ENCODE measurements at places on chromosomes 5 and 9. TPM values are rescaled to one million over a fixed set of nuclear protein-coding genes. Genes with fewer than 3 reads are reported as not detected.

DNA sequence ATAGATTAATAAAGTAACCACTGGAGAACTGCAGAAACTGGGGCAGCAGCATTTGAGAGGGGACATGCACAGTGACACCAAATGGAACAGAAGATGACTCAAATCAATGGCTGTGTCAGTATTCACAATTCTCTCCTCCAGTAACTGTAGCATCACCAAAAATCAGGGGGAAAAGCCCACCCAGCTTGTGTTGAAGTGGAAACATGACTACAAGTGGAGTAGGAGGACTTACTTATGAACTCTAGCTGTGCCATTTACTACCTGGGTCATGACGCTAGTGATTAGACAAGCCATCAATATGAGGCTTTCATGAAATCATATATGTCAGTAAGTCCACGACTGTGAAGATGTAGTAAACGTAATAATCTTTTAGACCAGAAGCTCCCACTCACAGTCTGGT, 199.8 kb upstream of the PTGER4 start:
- no peak for DNase-seq

Gene IFNB1
- total RNA-seq: not detected

- no peak for DNase-seq
Measured at GRCh38 chr9:71052287-71052686, 69.1 kb downstream of the TRPM3 start.

Gene PCDHB10
- not detected for total RNA-seq

Gene ZNF474
- 0.16 TPM for total RNA-seq

DNA sequence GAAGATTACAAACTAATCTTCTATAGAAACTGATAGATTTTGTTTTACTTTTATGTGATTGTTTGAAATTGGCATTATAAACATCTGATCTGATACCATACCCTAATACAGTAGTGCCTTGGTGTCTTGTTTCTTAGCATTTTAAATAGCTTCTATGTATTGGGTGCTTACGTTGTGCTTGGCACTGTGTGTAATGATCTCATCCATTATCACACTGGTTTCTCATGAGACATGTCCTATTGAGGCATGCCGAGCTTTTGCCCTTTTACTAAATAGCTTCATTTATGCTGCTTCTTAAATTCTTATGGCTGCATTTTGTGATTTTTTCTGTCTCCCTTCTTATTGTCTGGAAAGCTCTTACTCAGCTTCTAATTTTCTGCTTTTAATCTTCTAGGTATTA, 48.2 kb upstream of the TLR4 start:
- no peak for DNase-seq

Gene C5orf34
- 13.8 TPM for total RNA-seq

Gene WNK2
- total RNA-seq: 3.3 TPM

DNA sequence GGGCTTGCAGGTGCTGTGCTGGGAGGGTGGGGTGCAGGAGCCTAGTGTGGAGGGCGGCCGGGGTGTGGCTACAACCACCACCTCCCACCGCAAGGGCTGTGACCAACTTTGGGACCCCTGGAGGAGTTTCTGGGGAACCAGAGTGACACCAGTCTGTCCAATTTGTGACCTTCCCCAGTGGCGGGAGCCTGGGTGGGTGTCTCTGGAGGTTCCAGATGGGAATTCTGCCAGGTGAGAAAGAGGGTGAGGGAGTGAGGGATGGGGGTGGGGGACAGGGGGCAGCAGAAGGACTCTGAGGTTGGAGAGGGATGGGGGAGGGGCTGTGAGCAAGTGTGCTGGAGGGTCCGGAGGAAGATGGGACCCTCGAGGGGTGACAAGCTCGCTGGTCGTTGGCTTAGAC, 4.2 kb upstream of the CACNA1B start:
- no peak for DNase-seq

DNA sequence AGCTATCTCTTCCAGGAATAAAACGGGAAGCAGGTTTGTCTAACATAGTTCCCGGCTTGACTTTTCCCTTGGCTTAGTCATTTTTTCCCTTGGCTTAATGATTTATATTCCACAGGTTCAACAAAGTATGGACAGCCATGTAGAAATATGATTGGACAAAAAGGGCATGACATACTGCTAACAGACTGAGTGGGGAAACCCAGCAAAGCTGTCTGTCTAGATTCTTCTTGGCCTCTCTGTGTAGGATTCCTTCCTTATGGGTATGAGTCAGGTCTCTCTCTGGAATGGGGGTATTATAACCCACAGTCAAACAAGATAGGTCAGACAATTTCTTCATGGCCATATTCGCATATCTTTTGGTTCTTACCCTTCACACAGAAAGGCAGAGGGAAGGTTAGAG, 5.7 kb upstream of the MTAP start:
- no peak for DNase-seq

DNA sequence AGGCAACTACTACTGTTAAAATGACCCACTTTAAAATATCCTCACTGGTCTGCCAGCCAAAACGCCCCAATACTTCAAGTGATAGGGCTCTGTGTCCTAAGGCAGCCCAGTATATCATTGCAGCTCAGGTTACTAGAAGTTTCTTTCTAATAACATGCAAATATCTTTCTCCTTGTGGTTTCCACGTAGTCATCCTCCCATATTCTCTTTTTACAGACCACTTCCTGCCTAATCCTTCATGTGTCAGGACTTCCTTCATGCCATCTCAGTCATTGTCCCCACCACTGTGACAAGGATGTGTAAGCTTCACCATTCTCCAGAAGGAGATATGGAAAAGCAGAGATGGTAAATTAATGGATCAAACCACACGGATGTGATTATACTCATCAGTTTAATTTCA, 813.7 kb downstream of the MAT2B start:
- no peak for DNase-seq

DNA sequence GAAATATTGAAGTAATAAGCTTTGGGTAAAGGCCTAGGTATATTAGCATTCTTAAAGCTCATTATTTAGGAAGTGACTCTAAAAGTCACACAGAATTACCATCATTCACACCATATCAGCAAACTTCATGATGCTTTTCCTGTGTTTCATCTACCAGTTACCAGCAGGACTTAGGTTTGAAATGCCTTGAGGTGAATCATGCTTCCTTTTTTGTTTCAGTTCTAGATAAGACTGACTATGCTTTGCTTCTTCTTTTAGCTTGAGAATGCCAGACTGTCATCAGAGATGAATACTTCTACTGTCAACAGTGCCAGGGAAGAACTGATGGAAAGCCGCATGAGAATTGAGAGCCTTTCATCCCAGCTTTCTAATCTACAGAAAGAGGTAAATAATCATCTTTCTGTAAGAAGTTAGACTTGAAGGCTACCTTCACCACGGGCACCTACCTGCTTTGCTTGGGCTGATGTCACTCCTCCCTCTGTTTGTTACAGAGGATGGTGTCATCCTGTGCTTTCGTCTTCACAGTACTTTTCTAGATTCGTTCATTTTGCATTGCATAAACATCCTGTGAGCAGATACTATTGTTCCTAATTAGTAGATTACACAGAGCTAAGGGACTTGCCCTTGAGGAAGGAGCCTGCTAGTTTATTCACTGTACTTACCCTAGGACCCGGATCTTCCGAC, 34.7 kb downstream of the LMNB1 start:
- DNase-seq: no peak

- no peak for DNase-seq
Measured at GRCh38 chr5:122140900-122141299, 11.6 kb downstream of the ZNF474 start.

- peak; percentile 4 for DNase-seq
Measured at GRCh38 chr9:136050266-136050700, 44.8 kb downstream of the NACC2 start.

DNA sequence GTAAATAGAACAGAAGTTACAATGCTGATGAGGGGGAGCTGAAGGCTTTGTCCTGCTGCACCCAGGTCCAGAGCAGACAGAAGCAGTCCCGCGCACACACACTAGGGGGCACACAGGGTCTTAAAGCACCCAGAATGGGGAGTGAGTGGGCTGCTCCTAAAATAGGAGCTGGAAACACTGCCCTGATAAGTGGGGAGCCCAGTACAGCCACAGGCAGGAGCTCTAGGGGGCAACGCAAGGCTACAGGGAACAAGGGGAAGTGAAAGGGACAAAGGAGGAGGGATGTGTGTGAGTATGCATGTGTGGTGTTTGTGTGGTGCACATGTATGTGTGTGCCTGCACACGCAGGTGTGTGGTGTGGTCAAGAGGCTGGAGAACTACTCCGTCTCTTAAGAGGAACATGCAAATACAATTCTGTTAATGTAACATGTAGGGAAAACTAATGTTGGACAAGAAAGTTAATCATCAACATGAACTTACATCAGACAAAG, 191.5 kb downstream of the ROR2 start:
- DNase-seq: peak; percentile 76

GRCh38 chr5:148201151-148201550, 1.7 kb upstream of the SPINK6 start:
- no peak for DNase-seq
